Ovary (tissue), 10 donors: ENCODE measurements at places on chromosomes 1 and 21. TPM values are rescaled to one million over a fixed set of nuclear protein-coding genes. Genes with fewer than 3 reads are reported as not detected.

The GPN2 gene
- polyA plus RNA-seq = 14.6 TPM

The TRPM2 gene
- polyA plus RNA-seq = 1.3 TPM

The ITPKB gene
- polyA plus RNA-seq = 19.5 TPM

The HSD3B2 gene
- polyA plus RNA-seq = 1.4 TPM

- no peak overlapping the region for H3K27ac ChIP-seq
- no peak overlapping the region for H3K4me3 ChIP-seq
- H3K36me3 ChIP-seq = no peaks in the 10 kb centered on the region
- H3K27me3 ChIP-seq = no peaks in the 10 kb centered on the region
- peaks cover 21% of the 10 kb centered on the region for H3K4me1 ChIP-seq
Measured at GRCh38 chr1:205190845-205191577, 20.5 kb downstream of the DSTYK start.

DNA sequence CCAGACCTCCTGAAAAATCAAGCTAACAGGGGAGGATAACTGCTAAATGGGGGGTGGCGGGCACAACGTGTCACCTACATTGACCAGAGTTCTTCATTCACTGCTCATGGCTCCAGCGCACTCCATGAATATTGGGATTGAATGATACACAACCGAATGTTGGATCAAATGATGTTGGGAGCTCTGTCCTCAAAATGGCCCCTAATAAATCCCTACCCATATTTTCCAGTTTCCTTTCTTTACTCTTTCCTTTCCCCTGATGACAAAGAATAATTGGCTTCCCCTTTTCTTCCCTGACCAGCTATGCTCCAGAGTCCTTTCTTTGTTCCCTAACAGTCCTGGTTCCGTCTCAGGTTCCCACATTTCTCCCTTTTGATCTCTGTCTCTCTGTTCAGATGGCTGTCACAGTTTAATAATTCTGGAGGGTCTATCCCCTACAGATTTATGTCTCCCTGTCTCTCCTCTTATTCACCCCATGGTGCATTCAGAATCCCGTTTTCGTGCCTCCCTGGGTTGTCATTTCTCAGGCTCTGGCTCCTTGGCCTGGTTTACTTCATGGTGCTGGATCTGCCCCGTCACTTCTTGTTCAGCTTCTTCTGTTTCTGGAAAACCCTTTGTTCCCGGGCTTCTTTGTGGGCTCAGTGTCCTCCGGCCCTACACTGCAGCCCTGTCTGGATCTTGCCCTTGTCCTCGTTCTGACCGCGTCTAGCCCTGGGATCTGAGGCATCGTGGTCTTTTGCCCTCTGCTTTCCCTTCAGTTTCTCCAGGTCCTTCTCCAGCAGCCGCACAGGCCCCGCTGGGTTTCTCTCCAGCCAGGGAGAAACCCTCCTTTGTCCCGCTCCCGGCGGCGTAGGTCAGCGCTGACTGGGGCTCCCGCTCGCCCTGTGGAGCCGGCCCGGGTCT is 78.3 kb downstream of the NDUFS5 start:
- H3K4me3 ChIP-seq = peak overlapping the region; percentile 81
- H3K4me1 ChIP-seq = peaks cover 13% of the 10 kb centered on the region
- no peaks in the 10 kb centered on the region for H3K27me3 ChIP-seq
- H3K36me3 ChIP-seq = no peaks in the 10 kb centered on the region

DNA sequence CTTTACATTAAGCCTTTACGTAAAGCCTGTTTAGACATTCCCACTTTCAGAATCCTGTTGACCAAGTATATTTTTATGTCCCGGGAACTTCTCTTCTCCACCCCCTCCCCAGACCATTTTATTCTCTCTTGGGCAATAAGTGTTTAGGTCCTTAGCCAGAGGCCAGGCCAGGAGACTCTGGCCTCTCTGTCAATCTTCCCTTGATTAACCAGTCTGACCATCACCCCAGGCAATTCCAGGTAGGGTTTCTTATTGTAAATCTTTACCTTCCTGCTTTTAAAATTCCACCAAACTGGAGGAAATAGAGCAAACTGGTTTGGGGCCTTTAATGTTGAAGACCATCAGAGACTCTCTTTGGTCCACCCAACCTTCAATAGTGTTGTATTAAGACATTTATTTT is 12.2 kb upstream of the IFI6 start:
- H3K27ac ChIP-seq = no peak overlapping the region
- H3K36me3 ChIP-seq = no peaks in the 10 kb centered on the region
- no peak for DNase-seq
- H3K27me3 ChIP-seq = no peaks in the 10 kb centered on the region
- no peak overlapping the region for H3K4me3 ChIP-seq

- H3K4me1 ChIP-seq = no peaks in the 10 kb centered on the region
- H3K4me3 ChIP-seq = no peak overlapping the region
- no peaks in the 10 kb centered on the region for H3K36me3 ChIP-seq
- no peak overlapping the region for H3K27ac ChIP-seq
Measured at GRCh38 chr21:28445141-28445830, 547.4 kb downstream of the LTN1 start.

DNA sequence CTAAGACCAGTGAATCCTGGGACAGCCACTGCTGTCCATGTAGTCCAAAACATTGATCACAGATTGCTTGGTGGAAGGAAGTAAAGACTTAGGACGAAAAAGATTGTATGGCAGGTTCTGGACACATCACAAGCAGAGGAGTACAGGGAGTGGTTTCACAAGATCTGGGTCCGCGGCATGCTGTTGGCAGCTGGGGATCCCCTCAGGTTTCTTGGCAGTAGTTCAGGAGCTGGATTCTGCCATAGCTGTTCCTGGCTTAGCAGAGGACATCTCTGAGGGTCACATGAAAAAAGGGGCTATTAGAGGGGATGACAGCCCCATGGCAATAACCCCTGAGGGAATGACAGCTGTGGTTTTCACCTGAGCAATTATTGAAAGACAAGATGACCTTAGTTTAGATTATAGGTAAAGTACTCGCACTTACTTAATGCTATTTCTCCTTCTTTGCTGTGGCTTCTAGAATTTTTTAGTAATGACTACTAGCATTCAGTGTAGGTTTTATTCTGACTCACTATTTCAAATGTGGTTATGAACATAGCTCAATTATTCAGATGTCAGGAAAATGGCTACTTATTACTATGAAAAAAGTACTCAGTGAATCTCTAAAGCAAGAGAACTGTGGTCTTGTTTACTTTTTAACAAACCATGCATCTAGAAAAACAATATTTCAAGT is 8.2 kb downstream of the KRTAP27-1 start:
- H3K27ac ChIP-seq = no peak overlapping the region
- H3K4me3 ChIP-seq = no peak overlapping the region
- H3K27me3 ChIP-seq = no peaks in the 10 kb centered on the region
- DNase-seq = no peak
- H3K4me1 ChIP-seq = no peaks in the 10 kb centered on the region

DNA sequence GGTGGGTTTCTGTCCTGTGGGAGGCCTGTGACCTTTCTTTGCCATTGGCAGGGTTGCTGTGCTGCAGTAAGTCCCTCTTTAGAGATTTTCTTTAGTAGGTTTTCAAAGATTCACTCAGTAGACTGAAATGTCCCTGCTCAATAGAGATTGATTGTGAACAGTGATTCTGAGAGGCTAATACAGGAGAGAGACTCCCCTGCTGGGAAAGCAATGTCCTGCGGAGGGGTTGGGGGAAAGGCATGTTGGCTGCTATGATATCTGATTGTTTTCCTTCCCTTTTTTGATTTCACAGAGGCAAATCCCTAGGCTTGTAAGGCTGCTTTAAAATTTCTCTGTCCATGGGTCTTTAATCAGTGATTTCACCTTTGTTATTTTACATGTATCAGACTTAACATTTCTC is 589.9 kb downstream of the ADGRL2 start:
- H3K27ac ChIP-seq = no peak overlapping the region
- H3K4me1 ChIP-seq = no peaks in the 10 kb centered on the region
- H3K4me3 ChIP-seq = no peak overlapping the region
- H3K27me3 ChIP-seq = no peaks in the 10 kb centered on the region
- no peaks in the 10 kb centered on the region for H3K36me3 ChIP-seq

GRCh38 chr1:93847811-93848288 is 31.2 kb downstream of the DNTTIP2 start:
- no peaks in the 10 kb centered on the region for H3K27me3 ChIP-seq
- no peaks in the 10 kb centered on the region for H3K36me3 ChIP-seq
- H3K27ac ChIP-seq = peak overlapping the region; percentile 99
- H3K4me1 ChIP-seq = peaks cover 4% of the 10 kb centered on the region
- peak; percentile 67 for DNase-seq

DNA sequence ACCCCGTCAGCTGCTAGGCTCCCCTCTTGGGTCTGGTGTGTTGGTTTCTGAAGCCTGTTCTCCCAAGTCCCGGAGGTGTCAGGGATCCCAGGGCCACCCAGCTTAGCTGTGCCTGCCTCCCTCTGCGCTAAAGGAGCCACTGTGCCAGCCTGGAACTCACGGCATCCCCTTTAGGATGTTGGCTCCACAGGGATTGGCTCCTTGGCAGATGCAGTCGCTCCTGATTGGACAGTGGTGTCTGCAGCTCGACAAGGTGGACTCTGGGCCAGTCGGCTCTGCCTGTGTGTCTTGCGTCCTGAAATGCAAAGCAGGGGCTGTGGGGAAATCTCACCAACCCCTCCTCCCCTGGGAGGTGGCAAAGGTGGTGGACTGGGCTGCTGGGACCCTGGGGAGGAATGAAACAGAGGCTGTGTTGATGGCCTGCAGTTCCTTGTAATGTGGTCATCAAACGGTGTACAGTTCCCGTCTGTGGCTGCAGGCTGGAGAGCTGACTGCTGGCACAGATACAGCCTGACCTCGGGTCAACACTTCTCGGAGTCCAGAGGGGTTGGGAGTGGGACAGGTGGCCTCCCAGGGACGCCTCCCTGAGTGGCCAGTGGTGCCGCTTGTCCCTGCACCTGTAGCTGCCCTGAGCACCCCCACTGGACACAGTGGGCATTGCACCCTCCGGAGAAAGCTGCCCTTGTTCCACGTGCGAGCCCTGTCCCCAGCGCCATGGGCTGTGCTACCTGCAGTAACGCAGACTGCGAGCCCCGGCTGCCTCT is 11.5 kb upstream of the KCNAB2 start:
- no peak overlapping the region for H3K27ac ChIP-seq
- no peaks in the 10 kb centered on the region for H3K4me1 ChIP-seq

DNA sequence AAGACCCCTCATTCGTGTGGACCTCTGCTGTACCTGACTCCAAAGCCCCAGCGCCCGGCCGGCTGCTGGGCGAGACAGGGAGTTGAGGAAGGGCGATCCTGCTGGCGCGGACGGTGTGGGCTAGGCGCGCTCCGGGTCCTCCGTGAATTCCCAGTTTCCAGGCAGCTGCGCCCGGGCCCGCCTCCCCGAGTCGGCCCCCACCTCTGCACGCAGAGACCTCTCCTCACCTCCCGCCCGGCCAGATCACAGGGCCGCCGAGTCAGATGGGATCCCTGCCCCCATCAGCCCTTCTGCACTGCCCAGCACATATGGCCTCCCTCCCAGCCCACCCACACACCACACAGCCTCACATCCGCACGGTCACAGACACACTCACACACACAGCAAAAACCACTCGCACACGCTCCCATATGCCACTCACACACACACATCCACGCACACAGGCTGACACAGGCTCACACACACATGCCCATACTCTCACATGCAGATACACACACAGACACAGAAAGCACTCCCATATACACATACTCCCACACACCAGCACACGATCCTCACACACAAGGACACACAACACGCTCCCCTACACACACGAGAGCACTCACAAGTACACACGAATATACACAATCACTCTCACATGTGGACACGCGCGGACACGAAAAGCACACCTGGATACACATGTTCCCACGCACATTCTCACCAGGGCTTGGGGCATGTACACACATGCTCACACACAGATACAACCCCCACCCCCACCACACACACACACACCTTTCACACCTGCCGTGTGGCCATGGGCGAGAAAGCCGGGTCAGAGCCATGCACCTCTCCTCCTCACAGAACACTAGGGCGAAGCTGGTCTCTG is 7.2 kb upstream of the GUCA2B start:
- H3K4me3 ChIP-seq = no peak overlapping the region
- H3K4me1 ChIP-seq = no peaks in the 10 kb centered on the region
- no peaks in the 10 kb centered on the region for H3K36me3 ChIP-seq
- no peaks in the 10 kb centered on the region for H3K27me3 ChIP-seq
- no peak for DNase-seq
